ENCODE measurements at places on chromosomes 7 and 10.

DNA sequence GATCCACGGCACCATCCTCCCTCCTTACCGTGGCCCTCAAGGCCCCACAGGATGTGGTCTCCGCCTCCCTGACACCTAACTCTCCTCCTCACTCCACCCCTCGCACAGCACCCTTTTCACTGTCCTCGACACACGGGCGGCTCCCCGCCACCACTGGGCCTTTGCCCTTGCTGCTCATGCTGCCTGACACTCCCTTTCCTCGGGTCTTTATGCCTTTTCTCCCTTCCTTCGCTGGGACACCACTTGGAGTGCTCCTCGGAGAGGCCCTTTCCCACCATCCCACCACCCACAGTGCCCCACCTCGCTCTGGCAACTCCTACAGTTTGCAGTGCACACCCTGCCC lies 7.9 kb upstream of the INMT start:
- DNase-seq, result no peak

GRCh38 chr10:126207313-126207771 lies 180.9 kb downstream of the ADAM12 start:
- no peak for DNase-seq

GRCh38 chr10:69246036-69246435 lies 25.9 kb downstream of the HKDC1 start:
- DNase-seq, result no peak

GRCh38 chr10:113108194-113108835 lies 158.3 kb downstream of the TCF7L2 start:
- no peak for DNase-seq

Data from cortex of kidney (tissue), 1 donor.